ENCODE measurements at places on chromosomes 7 and 10.

DNA sequence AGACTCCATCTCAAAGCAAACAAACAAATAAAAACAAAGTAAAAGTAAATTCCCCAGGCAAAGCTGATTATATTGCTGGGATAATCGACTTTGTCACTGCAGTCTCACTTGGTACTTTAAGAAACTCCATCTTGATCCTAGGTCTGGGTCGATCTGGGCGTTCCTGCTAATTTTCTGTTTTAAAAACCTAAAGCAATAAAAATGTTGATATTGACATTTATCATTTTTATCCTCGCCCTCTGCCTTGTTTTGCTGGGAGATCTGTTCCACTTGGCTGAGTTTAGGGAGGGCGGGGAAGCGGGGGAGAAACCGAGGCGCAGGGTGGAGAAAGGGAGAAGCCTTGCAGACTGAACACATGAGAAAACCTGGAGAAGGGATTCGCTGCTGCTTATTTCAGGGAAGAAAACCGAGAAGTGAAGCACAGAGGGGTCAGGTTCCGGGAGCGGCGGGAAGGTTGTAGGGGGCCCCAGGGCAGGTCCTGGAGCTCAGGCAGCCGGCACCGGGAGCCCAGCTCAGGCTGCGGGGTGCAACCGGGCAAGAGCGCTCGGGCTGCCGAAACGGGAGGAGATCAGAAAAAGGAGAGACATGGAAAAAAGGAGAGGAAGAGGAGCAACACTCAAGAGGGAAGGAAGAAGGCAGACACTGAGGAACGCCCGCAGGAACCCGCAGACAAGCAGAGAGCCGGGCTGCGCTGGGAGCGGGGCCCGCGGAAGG lies 27.3 kb upstream of the KMT2C start:
- DNase-seq: no peak

DNA sequence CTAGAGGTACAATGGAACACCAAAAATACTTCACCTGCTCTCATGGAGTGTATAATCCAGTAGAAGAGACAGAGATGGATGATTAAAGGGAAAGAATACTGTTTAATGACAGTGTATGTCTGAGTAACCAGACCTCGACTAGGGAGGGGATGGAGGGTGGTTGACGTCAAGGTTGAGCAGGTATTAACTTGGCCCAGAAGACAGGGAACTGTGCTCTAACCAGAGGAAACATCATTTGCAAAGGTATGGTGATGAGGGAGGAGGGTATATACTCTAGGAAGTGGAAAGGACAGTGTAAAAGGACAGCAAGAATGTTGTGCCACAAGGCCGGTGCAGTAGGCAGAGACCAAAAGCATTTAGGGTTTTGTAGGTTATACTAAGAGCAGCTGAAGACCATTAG lies 2.9 kb downstream of the MIOS start:
- no peak for DNase-seq

DNA sequence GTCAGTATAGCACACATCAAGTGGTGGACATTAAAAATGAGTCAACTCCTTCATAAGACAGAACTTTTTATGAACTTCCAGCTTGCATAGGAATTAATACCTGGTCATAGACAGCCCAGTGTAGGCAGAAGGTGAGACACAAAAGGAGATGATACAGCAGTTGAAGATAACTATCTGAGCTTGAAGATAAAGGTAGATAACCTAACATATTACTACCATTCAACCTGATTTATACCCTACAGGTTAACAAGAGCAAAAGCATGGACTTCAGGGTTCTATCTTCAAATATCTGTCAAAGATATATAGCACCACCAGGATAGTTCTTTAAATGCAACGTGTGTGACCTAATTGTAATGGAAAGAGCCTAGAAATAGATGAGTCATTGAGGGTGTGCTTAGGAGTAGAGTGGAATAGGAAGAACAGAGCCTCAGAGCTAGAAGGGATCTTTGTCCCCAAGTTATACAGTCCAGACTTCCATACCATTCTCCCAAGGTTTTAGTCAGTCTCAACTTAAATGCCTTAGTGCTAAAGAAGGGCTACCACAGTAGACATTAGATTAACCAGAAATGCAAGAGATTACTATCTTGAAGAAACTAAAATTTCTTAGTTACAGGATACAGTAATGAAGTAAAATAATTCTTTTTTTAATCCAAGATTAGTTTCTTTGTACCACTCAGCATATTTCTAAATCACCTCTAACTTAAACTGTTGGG lies 9.2 kb downstream of the ZNF800 start:
- DNase-seq: no peak

GRCh38 chr10:128217136-128217535 lies 90.9 kb upstream of the MKI67 start:
- DNase-seq: no peak

- no peak for DNase-seq
These were observed 346.8 kb downstream of the ABCA13 start for GRCh38 chr7:48518092-48518491.

GRCh38 chr10:20115894-20116293 lies 299.7 kb downstream of the PLXDC2 start:
- DNase-seq: no peak

- DNase-seq: no peak
These were observed 180.7 kb upstream of the PRSS1 start for GRCh38 chr7:142568435-142569097.

DNA sequence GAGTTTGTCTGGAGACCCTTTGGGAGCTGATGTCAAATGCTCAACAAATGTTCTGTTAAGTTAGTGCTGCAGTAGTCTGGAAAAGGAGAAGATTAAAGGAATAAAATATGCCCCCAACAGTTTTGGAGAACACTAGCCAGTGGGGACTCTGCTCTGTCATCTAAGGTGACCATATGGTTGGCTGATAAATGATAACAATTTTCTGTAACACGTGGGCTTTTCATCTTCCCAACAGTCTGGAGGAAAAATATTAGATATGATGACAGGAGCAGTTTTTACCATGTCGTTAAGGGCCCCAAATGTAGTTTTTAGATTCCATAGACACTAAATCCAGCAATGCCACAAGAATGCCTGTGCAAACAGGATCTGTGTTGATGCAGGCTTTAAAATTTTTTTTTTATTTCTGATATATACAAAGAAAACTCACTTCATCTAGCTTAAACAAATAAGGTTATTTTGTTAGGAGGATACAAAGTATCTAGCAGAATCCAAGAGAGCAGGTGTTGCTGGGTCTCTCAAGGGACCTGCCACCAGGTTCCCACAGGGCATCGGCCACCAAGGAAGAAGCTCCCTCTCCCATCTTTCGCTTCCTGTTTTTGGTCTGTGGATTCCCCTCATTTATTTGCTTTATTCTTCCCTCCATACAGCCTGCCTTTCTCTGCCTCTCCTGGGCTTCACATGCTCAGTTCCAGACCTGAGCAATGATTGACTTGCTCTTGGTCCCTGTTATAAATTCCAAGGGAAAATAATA lies 6.2 kb upstream of the CFAP58 start:
- no peak for DNase-seq

- peak; percentile 67 for DNase-seq
These were observed 16.1 kb upstream of the IMPDH1 start for GRCh38 chr7:128425850-128426249.

GRCh38 chr10:71605263-71605962 lies 114.2 kb downstream of the C10orf105 start:
- no peak for DNase-seq

- no peak for DNase-seq
These were observed 397.6 kb downstream of the GPAM start for GRCh38 chr10:111785921-111786320.

DNA sequence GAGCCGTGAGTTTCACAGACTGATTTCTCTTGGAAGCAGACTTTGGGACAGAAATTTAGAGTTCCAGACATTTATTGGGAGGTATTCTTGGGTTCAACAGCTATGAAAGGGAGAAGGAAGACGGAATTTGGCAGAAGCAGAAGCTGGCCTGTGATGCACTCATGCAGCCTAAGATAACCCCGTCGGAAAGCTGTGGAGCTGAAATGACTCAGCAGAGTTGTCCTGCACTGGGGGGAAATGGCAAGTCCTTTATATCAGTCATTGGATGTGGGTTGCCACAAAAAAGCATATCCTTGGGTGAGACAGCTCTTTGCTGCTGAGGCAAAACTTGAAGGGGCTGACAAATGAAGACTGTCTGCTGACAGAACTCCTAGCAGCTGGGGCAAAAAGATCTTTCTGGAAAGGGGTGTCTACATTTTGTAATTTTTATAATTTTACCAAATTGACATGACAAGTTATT lies 11.5 kb upstream of the MICU1 start:
- DNase-seq: no peak

DNA sequence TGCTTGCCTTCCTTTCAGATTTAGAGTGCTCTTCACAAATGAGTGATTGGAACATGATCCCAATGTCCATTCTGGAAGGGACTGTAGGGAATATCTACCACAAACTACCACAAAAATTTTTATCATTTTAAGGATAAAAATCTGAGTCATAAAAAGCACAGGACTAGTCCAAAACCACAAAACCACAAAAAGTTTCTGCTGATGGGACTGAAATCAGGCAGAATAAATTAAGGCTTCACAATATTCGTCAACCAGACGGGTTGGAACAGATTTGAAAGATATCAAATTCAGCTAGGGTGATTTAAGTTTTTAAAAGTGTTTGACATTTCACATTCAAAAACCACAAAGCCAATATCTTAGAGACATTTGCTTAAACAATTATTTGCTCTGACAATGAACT lies 100.1 kb upstream of the PTN start:
- no peak for DNase-seq

- no peak for DNase-seq
These were observed 373.5 kb downstream of the GRID1 start for GRCh38 chr10:85993140-85993539.

GRCh38 chr10:124446830-124447750 lies 2.7 kb downstream of the NKX1-2 start:
- no peak for DNase-seq

DNA sequence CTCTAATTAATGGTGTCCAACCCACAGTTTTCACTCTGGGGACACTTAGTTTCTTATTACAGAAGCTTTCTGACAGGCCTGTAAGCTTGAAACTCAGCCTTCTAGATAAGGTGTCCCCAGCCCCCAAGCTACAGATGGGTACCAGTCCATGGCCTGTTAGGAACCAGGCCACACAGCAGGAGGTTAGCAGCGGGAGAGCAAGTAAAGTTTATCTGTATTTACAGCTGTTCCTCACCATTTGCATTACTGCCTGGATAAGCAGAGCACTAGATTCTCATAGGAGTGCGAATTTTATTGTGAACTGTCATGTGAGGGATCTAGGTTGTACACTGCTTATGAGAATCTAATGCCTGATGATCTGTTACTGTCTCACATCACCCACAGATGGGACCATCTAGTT lies 93.7 kb downstream of the TMEM26 start:
- no peak for DNase-seq

DNA sequence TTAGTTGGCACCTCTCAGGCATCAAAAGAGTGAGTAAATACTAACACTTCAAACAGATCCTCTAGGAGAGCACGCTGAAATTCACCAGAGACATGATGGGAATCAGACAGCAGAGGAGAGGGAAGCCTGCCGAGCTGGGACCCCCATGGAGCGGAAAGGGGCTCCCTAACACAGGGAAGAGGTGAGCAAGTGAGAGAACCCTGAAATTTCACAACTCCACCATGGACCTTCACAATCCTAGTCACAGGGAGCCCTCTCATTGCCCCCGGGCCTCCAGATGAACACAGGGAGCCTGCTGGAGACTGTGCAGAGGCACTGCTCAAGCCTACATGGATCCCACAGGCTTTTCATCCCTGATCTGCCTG lies 59.2 kb upstream of the ANTXRL start:
- peak; percentile 6 for DNase-seq

- DNase-seq: no peak
These were observed 476.0 kb upstream of the MKI67 start for GRCh38 chr10:128602183-128602582.

GRCh38 chr10:62584731-62585130 lies 210.6 kb downstream of the ZNF365 start:
- no peak for DNase-seq

DNA sequence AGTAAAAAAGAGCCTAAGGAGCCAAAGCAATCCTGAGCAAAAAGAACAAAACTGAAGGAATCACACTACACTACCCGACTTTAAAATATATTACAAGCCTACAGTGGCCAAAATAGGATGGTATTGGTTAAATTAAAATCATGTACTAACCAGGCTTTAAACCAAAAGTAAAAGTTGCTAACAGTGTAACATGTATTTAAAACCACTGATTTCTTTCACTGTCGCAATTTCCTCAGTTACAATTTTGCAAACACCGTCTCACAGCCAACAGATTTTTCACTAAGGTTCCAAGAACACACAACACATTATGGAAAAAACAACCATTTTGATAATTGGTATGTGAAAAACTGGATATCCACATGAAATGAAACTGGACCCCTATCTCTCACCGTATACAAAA lies 74.0 kb downstream of the JMJD1C start:
- no peak for DNase-seq

- no peak for DNase-seq
These were observed 122.1 kb downstream of the CDK6 start for GRCh38 chr7:92714280-92714679.

GRCh38 chr10:106573106-106573505 lies 591.4 kb downstream of the SORCS1 start:
- DNase-seq: no peak

DNA sequence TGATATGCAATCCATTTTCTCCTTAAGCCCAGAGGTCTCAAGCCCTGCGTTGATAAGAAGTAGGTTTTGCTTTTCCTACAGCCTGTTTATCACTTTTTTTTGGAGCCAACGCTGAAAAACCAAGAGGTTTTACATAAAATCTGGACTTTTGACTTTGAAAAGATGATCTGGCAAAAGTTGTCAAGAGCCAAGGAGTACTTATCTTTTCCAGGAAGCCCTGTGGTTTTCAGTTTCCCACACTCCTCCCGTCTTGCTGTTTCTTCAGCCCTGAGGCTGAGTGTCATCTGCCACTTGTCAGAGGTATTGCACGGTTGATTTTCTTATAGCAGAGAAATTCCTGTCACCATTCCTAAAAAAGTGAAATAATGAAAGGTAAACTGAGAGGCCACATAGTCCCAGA lies 108.7 kb downstream of the TYW1 start:
- no peak for DNase-seq

- DNase-seq: no peak
These were observed 51.9 kb upstream of the GNAT3 start for GRCh38 chr7:80563561-80564327.

DNA sequence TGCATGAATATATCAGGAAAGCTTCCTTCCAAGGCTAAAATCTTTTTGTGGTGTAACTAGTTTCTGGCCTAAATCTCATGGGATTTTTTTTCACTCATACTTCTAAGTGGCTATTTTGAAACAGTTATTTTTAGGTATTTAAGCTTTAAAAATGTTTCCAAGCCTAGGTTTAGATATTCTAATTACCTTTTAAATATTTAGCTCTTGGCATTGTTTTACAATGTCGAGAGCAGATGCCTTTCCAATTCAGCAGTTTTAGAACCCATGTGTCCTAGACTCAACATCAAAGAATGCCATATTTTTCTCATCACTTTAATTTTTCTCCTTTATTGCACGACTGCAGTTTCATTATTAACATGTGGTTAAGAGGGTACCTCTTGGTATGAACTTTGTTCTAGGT lies 27.1 kb upstream of the STOX1 start:
- no peak for DNase-seq

GRCh38 chr7:114502454-114503254 lies 88.0 kb downstream of the FOXP2 start:
- DNase-seq: no peak
